Activated naive CD4-positive, alpha-beta T cell treated with anti-CD3 and anti-CD28 coated beads, Interleukin-2, amount 50 U/mL, for 72 hours (primary cell): ENCODE measurements at places on chromosomes 5 and 9. TPM values are rescaled to one million over a fixed set of nuclear protein-coding genes. Genes with fewer than 3 reads are reported as not detected.

PRSS3 gene
- not detected for total RNA-seq

DNA sequence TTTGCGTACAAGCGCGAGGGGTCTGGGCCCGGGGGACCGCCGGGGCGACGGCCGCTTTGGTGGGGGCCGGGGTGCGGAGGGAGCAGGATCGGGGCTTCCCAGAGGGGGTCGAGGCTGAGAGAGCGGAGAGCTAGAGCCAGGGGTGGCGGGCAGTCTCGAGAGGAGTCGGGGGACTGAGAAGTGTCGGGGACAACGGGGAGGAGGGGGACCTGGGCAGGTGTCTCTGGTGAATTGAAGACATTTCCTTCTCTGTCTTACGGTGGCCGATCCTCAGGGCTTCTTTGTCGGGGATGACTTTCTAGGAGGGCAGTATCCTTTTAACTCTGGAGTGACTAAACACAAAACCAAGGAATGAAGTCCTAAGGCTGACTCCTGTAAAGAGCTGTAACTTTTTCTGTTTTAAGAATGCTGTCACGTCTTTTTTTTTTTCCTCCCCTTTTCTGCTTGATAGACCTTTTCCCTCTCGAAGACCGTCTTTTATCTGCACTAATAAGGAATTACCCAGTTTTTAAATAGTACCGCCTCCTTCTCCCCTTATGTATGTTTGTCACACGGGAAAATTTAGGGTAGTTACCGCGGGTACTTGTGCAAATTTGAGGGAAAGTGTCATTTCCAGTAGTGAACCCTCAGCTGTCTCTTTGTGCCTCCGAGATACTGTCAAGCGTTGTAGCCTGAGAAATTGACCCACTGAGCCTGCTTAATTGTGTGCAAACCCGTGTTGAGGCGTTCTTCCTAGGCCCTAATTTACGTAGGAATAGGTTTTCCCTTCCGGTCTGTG, 822 bp downstream of the DENND4C start:
- DNase-seq, result no peak

DNA sequence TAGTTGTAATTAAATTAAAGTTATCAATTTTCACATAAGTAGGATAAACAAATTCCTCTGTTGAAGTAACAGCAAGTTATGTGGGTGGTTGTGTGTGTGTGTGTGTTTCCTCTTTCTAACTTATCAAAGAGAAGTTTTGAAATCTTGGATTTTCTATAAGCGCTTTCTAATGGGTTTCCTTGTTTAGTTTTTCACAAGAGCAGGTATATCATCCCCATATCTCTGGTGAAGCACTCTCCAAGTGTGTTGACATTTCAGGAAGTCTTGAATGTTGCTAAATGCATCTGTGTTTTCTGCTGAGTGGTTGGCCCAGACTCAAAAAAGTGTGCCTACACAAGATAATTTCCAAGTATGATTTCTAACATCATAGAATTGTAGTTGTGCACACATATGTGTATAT, 43.3 kb downstream of the PRDM6 start:
- no peak for DNase-seq

GRCh38 chr5:168865968-168866367, 286.8 kb upstream of the PANK3 start:
- no peak for DNase-seq

ELOVL7 gene
- 2.0 TPM for total RNA-seq

INSL6 gene
- total RNA-seq, result not detected

ENTPD2 gene
- 0.27 TPM for total RNA-seq
